Esophagus (tissue), 2 donors: ENCODE measurements at places on chromosomes 7 and 10. TPM values are rescaled to one million over a fixed set of nuclear protein-coding genes. Genes with fewer than 3 reads are reported as not detected.

HOXA11 gene
- not detected for polyA plus RNA-seq

NYAP1 gene
- 0.32 TPM for polyA plus RNA-seq

FOXP2 gene
- 2.5 TPM for polyA plus RNA-seq

NME8 gene
- polyA plus RNA-seq: not detected

EN2 gene
- 0.01 TPM for polyA plus RNA-seq

MEOX2 gene
- polyA plus RNA-seq: 0.94 TPM

MINDY4 gene
- 1.4 TPM for polyA plus RNA-seq

CCL24 gene
- polyA plus RNA-seq: not detected

ODAD2 gene
- 0.31 TPM for polyA plus RNA-seq
